ENCODE measurements at places on chromosomes 11 and 22.
A peak's percentile ranks its signal among the peaks of the same experiment; 100 is the strongest.

GRCh38 chr22:26890870-26891269 lies 233.5 kb downstream of the MIAT start:
- no peak for DNase-seq

GRCh38 chr11:114276077-114276476 lies 20.1 kb upstream of the NNMT start:
- no peak for DNase-seq

GRCh38 chr22:37083914-37084313 lies 25.6 kb downstream of the TMPRSS6 start:
- no peak for DNase-seq

- no peak for DNase-seq
Observed at GRCh38 chr22:45310977-45311531, 1.3 kb downstream of the FAM118A start.

GRCh38 chr11:40542821-40543220 lies 916.6 kb downstream of the LRRC4C start:
- DNase-seq, result no peak

- no peak for DNase-seq
Observed at GRCh38 chr11:91698845-91699244, 525.8 kb upstream of the FAT3 start.

GRCh38 chr22:49827853-49828598 lies at the start of gene BRD1:
Gene BRD1 (minus strand): TSS chr22:49827873. CDS start chr22:49824317, 3,556 bp downstream.
- DNase-seq, result peak; percentile 66

DNA sequence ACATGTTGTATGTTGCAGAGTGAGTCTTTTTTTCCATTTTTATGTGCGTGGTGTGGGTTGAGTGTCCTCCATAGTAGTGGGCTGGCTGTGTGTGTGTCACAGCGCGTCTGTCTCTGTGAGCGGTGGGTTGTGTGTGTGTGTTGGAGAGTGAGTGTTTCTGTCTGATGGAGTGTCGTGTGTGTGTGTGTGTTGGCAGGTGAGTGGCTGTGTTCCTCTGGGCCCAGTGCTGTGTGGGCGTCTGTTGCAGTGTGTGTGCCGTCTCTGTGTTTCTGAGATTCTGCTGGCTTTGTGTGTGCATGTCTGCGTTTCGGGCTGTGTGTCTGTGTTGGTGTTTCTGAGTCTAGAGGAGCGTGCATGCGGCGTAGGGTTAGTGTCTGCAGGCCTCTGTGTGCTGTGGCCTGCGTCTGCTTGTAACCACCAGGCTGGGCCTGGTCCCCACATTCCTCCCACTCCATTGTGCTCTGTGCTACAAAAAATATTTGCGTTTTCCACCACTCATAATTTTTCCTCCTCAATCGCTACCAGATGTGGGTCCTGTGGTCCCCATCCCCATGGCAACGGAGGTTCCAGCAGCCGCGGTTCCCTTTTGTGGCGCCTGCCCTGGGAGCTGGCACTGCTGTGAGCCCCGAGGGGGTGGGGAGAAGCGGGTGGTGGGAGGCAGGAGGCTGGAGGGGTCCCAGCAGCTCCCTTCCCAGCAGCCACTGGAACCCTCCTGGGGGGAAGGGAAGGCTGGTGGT lies 15.2 kb downstream of the SCARF2 start:
- no peak for DNase-seq

GRCh38 chr11:30504468-30504867 lies 81.7 kb downstream of the MPPED2 start:
- DNase-seq, result no peak

DNA sequence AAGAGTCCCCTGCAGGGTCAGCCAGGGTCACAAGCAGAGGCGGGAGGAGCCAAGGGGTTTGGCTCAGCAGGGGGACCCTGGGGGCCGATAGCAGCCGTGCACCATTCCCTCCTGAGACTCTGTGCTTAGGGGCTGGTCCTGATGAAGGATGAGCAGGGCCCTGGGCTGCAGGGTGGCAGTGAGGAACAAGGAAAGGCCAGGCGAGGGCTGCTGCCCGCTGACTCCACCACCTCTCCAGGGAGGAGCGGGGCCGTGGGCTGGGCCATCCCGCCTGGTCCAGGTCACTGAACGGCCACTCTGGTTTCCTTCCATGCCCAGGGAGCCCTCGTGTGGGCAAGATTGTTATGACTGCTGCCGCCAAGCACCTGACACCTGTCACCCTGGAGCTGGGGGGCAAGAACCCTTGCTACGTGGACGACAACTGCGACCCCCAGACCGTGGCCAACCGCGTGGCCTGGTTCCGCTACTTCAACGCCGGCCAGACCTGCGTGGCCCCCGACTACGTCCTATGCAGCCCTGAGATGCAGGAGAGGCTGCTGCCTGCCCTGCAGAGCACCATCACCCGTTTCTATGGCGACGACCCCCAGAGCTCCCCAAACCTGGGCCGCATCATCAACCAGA lies 9.2 kb upstream of the NDUFS8 start:
- no peak for DNase-seq

DNA sequence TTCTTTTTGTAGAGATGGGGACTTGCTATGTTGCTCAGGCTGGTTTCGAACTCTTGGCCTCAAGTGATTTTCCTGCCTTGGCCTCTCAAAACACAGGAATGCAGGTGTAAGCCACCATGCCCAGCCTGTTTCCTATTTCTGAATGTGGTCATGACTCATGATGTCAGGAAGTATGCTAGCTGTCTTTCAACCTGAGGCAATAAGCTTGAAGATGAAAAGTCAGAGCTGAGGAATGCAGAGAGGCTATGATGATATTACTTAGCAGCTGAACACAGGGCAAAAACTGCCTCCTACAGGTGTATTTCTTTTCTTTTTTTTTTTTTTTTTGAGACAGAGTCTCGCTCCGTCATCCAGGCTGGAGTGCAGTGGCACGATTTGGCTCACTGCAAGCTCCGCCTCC lies 9.0 kb upstream of the NUCB2 start:
- no peak for DNase-seq

DNA sequence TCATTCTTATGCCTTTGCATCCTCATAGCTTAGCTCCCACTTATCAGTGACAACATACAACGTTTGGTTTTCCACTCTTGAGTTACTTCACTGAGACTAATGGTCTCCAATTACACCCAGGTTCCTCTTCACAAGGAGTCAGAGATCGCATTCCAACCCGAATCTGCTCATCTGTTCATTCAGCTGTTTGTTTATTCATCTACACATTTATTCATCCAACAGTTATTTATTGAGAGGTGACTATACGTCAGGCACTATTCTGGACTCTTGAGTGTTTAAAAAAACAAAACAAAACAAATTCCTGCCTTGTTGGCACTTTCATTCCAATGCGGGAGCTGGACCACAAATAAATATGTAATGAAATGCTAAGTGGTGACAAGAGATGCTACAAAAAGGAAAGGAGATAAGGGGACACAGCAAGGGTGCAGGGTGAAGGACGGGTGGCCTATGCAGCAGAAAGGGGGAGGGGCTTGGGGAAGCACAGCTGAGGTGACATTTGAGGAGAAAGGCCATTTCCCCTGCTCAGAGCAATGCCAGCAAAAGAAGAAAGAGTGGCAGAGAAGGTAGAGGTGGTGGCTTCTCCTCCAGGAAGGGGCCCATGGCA lies 393.8 kb upstream of the SYN3 start:
- no peak for DNase-seq

GRCh38 chr11:95154514-95154913 lies 64.9 kb downstream of the ENDOD1 start:
- DNase-seq, result peak; percentile 64

DNA sequence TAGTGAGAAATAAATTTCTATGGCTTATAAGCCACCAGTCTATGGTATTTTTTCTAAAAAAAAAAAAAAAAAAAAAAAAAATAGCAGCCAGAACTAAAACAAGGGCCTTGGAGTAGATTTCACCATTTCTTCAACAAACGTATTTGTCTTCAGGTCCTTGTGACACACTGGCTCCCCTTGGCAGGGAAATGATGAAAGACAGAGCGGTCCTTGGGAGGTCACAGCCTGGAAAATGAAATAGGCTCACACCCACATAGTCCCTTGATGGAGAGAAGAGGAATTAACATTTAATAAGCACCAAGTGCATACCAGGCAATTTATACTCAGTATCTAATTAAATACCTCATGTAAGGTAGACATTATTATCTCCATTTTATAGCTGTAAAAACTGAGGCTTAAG lies 25.7 kb upstream of the ACER3 start:
- peak; percentile 77 for DNase-seq

DNA sequence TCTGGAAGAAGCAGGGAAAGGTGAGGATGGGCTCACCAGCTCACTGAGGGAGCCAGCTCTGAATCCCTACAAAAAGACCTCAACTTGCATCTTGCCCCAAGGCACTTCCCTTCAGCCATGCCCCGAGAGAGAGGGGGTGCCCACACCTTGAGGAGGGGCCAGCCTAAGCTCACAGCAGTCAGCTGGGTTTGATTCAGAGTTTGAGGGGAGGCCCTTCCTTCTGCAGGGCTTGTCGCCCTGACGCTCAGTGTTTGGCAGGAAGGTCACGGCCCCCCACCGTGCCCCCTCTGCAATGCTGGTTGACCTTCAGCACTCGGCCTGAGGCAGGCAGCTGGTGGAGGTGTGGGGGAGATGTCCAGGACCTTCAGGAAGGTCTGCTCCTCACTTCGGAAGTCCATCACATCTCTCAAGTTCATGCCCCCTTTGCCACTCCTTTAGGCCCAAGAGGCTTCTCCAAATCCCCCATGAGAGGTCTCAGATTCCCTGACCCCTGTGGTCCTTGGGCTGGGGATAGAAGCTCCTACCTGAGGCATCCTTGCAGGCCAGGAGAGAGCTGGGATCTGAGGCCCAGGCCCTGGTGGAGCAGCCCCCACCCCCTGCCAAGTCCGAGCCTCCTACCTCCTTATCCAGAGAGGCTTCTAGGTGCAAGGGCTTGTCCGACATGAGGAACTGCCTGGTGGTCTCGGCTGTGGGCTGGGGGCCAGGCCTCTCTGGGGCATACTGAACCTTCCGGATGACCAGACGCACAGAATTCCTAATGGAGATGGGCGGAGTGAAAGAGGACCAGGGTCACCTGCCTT lies 37.6 kb downstream of the TPBGL start:
- no peak for DNase-seq

GRCh38 chr22:32476281-32477195 lies 1.9 kb downstream of the FBXO7 start:
- no peak for DNase-seq

DNA sequence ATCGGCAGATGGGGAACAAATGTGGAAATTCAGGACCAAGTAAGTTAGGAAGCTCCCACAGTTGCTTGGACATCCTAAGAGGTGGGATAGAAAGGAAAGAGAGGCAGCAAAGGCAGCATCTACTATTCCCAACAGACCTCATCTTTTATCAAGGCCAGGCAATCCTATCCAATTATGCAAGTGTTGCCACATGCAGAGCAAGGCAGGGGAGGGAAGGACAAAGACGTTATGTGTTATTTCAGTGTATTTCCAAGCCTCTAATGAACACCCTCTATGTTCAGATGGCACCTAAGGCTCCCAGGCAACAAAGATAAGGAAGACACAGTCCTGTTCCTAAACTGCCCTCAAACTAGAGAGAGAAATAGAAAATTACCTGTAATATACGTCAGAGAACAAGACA lies 9.2 kb downstream of the TIGD3 start:
- no peak for DNase-seq

GRCh38 chr22:48923996-48924395 lies 903.7 kb downstream of the BRD1 start:
- no peak for DNase-seq

DNA sequence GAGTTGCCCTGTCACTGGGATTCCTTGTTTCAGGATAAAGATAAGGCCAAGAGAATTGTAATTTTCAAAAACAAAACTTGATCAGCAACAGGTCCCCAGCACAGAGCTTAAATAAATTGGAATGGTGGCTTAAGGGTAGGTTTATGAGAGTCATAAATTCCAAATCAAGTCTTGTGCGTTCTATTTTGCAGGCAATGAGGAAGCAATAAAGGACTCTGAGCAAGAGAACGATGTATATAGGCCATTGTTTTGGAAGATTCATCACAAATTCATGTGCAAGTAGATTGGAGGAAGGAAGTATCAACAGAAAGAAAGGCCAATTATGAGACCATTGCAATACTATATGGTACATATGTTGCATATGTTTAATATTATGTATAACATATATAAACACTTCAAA lies 65.7 kb upstream of the PGR start:
- no peak for DNase-seq

GRCh38 chr11:15159085-15159484 lies 44.4 kb downstream of the INSC start:
- DNase-seq, result no peak

- no peak for DNase-seq
Observed at GRCh38 chr11:2901196-2901796, 15.7 kb upstream of the CDKN1C start.

DNA sequence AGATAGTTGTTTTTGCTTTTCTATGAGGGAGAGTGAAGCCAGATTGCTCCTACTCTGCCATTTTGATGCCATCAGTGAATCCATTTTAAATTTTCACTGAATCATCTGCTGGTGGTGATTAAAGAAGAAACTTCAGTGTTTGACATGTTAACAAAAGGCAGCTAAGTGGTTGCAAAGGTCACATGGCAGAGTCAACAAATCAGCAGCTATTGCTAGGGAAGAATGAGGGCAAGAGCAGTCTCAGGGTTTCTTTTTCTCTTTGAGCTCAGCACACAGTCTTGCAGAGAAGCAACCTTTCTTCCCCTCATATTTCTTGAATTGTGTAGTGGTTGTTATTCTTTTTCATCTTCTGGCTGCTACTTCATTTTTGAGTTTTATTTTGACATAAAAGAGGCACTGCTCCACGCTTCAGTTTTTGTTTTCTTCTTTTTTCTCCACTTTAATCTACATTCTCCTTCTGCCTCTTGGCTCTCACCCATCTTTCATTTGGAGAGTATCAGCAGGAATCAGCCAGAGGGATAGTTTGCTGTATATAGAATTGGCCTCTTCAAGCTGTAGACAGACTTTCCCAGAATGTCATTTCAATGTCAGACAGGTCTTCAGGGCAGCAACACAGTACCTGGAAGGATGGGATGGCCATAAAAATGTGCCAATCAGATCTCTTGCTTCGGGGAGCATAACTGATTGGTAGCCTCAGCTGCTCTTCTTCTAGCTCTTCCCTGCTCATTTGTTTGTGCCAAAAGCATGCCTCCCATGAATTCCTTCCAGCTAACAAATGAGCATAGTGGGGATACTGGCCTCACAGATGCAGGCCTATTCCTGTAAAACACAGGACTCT lies 153.9 kb downstream of the TRPC6 start:
- DNase-seq, result no peak

DNA sequence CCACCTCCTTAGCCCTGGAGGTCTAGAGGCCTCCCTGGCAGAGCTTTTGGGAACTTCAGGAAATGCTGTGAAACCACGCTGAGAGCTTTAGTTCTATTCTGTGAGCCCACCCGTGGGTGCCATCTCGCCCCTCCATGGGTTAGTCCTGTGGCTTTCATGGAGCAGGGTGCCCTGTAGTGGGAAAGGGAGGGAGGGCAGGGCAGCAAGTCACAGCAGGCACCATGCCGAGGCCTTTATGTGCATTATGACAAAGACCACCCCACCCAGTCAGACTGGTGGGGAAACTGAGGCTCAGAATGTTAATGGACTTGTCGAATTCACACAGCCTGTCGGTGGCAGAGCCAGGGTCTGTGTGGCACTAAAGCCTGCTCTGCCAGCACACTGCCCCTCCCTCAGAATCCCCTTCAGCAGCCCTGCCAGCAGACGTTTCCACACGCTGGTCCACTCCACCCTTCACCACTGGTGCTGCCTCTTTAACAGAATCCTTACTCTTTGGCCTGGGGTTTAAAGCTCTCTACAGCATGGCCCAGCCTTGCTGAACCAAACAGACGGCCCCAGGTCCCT lies 13.4 kb downstream of the TMPRSS13 start:
- no peak for DNase-seq

- DNase-seq, result no peak
Observed at GRCh38 chr11:130771708-130772107, 144.6 kb downstream of the SNX19 start.

GRCh38 chr11:3920148-3920852 lies 64.8 kb downstream of the STIM1 start:
- peak; percentile 79 for DNase-seq

- DNase-seq, result peak; percentile 32
Observed at GRCh38 chr11:76698321-76699043, 27.9 kb upstream of the LRRC32 start.
